Stimulated activated CD8-positive, alpha-beta memory T cell treated with anti-CD3 and anti-CD28 coated beads, Interleukin-2, amount 100 ng/mL, for 1 hour (primary cell): ENCODE measurements at places on chromosomes 2 and 18.
A peak's percentile ranks its signal among the peaks of the same experiment; 100 is the strongest.

GRCh38 chr2:46576875-46577274, 97.5 kb downstream of the TMEM247 start:
- DNase-seq = no peak

DNA sequence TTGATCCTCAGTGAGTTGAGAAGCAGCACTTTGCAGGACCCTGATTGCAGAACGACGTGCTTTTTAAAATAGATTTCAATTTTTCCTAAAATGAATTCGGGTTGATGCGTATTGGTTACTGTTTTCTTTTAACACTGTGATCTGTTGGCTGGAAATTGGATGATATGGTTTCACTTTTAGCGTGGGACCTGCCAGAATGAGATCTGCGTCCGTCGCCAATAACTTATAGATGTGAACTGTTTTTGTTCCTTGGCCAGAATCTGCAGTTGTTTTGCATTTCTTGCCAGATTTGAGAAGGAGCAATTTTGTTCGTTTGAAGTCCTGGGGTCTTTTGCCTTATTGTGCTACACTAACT, 703 bp downstream of the UGGT1 start:
- DNase-seq = no peak

DNA sequence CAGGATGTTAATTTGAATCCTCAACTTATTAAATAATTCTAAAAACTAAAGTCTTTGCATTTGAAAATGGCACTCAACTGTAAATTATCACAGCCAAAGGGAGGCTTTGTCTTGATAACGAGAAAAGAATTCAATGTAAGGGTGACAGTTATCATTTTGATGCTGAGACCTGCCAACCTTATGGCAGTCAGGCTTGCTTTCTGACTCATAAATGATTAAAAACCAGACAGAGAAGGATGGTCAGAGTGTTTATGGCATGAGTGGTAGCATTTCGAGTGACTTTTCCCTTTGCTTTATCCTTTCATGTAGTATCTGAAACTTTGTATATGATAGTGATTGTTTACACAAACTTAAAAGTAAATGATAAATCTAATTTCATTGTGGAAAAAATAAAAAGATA, 53.9 kb upstream of the EPC2 start:
- DNase-seq = no peak

DNA sequence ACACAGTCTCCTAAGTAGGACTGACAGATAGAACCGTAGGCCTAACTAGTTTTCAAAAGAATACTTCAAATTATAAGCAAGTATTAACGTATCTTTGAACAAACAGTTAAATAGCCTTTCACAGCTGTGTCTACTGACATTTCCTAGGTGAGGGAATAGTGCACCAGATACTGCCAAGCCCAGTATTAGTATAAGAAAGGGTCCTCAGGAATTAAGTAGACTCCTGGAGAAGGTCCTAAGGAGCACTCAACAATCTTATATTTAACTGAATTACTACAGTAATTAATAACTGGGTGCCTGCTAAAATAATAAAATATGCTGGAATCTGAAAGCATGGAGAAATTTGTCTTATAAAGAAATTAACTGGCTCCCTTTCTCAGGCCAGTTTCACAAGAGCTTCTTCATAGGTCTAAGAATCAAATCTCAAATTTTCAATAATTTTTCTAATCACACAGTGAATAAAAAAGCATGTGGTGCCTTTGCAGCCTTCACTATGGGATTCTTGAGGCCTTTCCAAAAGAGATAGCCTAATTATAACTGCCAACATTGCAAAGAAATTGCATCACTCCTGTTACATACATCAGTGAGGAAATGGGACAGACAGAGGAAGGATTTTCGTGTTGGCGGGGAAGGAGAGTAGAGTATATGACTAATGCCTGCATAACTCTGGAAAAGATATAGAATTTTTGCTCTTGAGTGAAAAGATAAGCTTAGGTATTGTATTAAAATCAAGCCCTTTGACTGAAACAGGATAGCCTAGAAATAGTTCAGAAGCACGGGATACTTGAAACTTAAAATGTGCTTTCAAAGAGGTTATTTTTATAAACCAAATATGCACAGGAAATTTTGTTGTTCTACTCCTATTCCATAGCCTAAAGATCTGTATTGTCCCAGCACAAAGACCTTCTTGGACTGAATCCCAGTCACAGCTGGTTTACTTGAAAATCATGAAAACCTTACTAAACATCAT, 228.6 kb upstream of the STK17B start:
- DNase-seq = no peak

- no peak for DNase-seq
Measured at GRCh38 chr2:109497911-109498870, 115.6 kb downstream of the SEPTIN10 start.

GRCh38 chr2:10165861-10166675, 43.5 kb downstream of the RRM2 start:
- no peak for DNase-seq

- DNase-seq = no peak
Measured at GRCh38 chr2:133843551-133843950, 275.3 kb upstream of the NCKAP5 start.

GRCh38 chr2:15050483-15050882, 418.0 kb downstream of the LRATD1 start:
- no peak for DNase-seq

- DNase-seq = no peak
Measured at GRCh38 chr2:156003780-156004179, 328.7 kb downstream of the NR4A2 start.

DNA sequence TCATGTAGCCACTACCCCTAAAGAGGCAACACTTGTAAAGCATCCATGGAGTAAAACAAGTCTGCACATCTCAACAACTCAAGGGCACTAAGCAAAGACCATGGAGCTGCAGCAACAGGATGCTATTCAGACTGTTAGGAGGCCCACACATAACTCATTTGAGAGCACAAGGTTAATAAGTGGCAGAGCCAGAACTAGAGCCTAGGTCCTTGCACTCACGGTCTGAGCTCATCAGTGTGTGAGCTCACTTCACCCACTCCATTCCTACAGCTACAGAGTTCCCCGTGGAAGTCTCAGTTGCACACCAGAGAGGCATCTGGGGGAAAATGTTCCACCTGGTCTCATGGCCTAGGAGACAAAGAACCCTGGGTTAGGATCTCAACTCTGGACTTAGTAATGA, 35.0 kb downstream of the TTC32 start:
- no peak for DNase-seq

GRCh38 chr2:44119878-44120277, 48.8 kb upstream of the PPM1B start:
- no peak for DNase-seq

GRCh38 chr2:173884025-173884802, 81.0 kb downstream of the SP3 start:
- DNase-seq = no peak

- no peak for DNase-seq
Measured at GRCh38 chr2:99936065-99936464, 206.3 kb downstream of the AFF3 start.

GRCh38 chr2:109295781-109296117, 166.7 kb downstream of the SH3RF3 start:
- no peak for DNase-seq

DNA sequence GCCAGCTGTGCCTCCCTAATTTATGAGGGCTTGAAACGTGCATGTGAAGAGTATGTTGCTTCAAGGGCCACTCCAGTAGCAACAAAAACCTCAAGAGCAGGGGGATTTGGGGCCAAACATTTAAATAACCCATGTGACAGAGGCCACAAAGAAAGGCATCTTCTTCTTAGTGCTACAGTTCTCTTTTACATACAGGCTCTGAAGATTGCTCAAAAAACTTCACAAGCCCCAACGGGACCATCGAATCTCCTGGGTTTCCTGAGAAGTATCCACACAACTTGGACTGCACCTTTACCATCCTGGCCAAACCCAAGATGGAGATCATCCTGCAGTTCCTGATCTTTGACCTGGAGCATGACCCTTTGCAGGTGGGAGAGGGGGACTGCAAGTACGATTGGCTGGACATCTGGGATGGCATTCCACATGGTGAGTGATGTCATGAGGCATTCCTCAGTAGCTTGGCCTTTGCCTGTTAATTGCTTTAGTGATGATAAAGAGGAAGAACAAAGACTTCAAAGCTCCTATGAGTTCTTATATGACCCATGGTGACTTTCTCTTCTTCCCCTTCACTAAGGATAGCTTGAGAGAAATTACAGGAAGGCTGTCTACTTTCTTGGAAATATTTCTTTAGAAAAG, 40.1 kb downstream of the NRP2 start:
- DNase-seq = no peak

- DNase-seq = no peak
Measured at GRCh38 chr2:112839407-112840067, 3.0 kb upstream of the IL1B start.

- no peak for DNase-seq
Measured at GRCh38 chr18:59021500-59021899, 118.2 kb upstream of the SEC11C start.

- no peak for DNase-seq
Measured at GRCh38 chr2:37923308-37924055, 1.6 kb upstream of the RMDN2 start.

- DNase-seq = no peak
Measured at GRCh38 chr2:173513107-173513727, 158.5 kb downstream of the CDCA7 start.

GRCh38 chr18:54260396-54261072, 8.8 kb upstream of the POLI start:
- DNase-seq = no peak

DNA sequence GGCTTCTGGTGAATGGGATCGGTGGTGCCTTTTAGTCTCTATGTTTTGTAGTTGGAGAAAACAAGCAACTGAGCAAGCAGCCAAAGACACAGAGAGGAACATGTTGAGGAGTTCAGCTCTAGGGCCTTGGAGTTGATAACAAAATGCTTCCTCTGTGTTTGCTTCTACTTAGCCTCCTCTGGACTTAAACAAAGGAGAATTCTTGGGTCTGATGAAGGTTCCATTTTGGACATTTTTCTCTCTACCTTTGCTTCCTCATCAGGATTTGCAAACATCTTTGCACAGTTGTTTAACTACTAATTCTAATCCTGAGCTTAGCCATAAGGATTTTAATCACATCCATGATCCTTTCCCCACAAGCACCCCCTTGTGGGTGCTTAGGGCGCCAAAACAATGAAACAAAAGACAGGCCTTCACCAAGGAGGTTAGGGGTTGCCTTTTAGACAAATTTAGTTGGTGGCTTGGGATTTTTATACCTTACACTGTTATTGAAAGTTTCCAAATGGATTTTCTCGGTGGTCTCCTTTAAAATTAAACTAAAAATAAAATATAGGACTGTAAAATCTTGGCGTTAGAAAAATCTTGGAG, 148.5 kb upstream of the SATB2 start:
- no peak for DNase-seq

DNA sequence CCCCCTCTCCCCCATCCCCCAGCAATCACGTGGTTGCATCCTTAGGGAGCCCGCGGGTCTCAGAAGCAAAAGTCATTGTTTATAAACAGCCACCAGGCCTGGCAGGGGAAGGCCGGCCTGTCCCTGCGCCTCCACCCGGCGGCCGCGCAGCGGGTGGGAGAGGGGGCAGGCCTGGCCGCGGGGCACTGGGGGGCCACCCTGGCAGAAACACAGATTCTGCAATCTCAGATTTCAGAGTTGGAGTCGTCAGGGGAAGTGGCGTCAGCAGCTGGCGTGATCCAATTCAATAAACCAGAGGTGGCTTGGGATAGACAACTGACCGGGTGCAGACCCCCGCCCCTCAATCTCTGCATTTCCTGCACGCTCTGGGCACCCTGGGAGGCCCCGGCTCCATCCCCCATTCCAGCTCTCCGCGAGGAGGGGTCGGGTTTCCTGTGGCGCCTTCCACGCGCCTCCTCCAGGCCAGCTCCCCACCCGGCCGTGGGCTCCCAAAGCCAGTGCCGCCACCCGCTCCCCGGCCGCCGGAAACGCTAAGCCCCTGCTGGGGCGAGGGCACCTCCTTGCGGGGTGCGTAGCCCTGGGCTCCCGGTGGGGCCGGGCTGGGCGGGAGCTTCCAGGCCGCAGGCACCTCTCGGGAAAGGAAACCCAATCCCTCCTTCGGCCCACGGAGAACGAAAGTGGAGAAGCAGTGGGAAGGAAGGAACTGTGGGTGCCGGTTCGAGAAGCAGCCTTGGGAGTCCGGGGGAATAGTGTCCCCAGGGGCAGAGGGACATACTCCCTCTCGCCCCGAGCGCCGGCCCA, 1.1 kb downstream of the BIN1 start:
- DNase-seq = no peak

GRCh38 chr2:10550206-10551001, 102.3 kb upstream of the ODC1 start:
- no peak for DNase-seq

- DNase-seq = no peak
Measured at GRCh38 chr2:11234309-11234708, 79.0 kb downstream of the SLC66A3 start.

- no peak for DNase-seq
Measured at GRCh38 chr2:241531161-241531722, 22.9 kb upstream of the STK25 start.

DNA sequence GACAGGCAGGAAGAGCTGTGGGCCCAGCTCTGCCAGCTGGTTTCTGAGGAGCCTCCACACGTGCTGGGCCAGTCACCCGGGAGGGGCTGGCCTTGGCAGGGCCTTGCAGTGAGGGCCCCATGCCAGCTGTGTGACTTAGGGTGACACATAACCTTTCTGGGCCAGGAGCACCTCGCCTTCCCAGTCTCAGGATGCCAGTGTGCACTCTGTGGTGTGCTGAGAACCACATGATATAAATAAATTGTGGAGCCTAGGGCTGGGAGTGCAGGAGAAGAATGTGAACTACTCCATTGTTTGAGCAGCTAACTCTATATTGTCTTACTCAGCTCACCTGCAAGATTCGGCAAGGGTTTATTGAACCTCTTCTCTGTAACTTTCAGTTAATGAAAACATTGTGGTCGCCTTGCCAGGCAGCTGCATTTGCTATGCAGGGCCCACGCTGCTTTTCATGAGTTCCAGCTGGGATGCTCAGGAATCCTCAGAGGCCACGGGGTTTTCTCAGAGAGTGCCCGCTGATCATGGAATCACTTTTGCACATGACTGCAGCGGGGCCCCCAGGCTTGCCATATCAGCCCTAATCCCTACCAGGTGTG, 222.3 kb downstream of the SH3RF3 start:
- no peak for DNase-seq

DNA sequence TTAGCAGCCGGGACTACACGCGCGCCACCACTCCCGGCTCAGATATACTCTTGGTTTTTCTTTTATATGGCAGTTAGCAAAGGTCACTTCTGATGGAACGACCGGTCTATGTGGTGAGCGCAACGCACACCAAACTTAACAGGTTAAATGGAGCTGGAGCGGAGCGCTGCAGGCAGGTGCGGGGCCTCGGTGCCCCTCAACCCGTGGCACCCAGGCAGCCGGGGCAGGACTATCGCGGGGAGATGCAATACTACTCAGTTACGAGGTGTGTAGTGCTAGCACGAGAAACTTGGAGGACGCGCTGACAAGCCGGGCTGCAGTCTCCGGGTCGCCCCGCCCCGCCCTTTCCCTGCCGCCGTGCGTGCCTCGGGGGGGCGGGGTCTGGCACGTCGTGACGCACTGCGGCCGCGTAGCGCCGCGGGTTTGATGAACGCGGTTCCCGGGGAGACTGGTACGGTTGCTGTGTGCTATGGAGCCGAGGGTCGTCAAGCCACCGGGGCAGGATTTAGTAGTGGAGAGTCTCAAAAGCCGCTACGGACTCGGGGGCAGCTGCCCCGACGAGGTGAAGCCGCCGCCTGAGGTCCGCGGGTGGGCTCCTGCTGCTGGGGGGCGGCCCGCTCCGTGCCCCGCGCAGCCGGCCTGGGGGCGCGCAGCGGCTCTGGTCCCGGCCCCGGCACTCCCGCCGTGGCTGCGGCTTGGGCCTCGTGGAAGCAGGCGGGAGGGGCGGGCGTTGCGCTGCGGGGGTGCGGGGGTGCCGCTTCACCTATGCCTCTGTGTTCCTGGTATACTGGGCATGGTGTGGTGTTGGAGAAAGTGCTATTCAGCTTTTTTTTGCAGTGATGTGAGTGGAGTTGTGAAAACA, at the start of gene CCDC138:
Gene CCDC138 (plus strand): TSS at position 418 of the 862 bp plus-strand sequence. CDS start 52 bp downstream, at position 470.
- peak; percentile 80 for DNase-seq
